ENCODE measurements at places on chromosomes 3 and 15.

GRCh38 chr15:59388670-59389069 lies 16.0 kb upstream of the MYO1E start:
- DNase-seq = no peak

DNA sequence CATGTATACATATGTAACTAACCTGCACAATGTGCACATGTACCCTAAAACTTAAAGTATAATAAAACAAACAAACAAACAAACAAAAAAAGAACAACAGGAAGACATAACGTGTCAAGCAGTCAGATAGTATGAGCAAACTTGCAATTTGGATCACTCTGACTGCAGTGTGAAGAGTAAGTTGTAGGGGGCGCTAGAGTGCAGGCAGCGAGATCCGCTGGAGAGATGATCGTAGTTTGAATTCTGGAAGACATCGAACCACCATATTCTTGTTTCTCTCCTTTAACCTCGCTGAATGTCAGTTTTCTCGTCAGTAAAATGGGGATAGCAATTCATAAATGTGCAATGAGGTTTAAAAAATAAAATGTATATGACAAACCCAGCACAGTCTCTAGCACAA lies 165.2 kb upstream of the LMCD1 start:
- DNase-seq = no peak

- DNase-seq = no peak
These were observed 241.1 kb downstream of the ZNF385D start for GRCh38 chr3:21509731-21510470.

GRCh38 chr15:36936613-36937012 lies 163.7 kb downstream of the MEIS2 start:
- no peak for DNase-seq

DNA sequence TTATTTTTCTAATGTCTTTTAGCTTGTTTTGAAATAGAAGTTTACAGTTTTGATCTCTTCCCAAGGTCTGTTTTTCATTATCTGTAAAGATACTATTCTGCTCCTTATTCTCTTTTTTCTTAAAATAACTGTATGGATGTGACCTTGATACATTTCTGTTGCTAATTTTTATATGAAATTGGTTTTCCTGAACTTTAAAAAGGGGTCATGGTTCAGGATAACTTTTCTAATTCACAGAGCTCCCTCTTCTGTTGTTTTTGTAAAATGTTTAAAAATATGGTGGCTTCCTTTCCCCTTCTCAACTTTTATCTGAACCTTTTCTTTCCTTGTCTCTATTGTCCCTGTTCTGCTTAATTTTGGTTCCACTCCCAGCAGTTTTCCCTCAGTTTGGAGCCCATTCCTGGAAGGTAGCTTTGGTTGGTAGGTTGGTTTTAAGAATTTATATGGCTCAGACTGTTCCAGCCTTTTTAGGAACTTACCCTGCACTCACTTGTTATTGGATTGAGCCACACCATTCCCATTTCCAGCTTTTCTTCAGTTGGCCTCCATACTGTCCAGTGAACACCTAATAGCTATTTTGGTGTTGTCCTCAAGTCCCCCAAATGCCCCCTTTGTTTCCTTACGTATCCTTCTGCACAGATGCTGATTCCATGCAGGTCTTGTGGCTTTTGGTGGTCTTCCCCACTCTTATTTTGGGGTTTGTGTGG lies 70.3 kb downstream of the SLMAP start:
- no peak for DNase-seq

DNA sequence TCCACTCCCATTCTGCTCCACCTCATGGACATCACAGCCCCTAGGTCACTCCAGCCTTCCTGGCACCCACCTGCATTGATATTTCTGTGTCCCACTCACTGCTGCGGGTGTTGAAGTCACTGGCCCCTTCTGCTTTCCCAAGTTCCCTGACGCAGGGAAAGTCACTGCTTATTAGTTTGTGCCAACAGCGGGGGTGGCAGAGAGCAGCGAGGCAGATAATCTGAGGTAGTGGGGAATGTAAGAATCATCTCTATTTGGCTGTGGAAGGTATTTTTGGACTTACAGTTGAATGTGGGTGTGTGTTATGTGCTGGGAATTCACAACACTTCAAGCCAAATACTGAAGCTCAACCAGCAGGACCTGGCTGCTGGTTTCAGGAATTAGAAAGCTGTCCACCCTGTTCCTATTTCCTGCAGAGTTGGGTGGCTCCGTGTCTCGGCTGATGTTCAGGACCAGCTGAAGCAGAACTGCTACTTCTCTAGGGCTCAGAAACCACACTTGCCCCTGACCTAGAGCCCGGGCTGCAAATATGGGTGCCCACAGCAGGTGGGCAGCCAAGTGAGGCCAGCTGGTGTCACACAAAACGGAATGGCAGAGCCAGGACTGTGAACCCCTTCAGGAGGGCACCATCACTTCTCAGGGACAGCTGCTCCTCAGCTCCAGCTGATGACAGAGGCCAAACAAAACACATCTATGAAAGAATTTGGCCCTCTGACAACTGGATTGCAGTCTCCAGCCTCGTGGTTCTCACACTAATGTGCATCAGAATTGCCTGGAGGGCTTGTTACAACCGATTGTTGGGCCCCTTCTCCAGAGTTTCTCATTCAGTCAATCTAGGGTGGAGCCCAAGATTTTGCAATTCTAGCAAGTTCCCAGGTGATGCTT lies 57.7 kb downstream of the SEMA5B start:
- DNase-seq = peak; percentile 2

DNA sequence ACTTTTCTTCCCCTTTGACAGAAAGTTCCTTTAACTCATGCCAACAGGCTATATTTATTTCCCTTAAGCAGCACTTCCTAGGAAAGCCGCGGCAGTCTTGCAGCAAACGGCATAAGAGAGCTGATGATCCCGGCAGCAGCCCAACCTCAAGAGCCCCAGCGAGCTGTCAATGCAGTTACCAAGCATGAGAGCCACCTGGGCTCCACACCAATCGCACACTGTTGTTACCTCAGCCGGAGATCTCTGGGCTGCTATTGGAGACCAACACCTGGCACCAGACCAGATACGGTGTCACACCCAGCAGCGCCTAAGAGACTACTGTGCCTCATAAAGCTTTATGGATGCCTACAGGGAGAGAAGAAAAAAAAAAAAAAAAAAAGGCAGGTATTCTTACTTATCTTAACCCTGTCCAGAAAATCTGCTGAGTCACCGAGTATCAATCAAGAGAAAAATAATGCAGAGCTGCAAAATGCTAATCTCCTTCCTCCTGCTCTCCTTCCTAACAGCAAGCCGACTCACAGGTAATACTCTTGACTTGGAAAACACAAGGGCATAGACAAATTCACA lies 11.7 kb downstream of the ABCC5 start:
- DNase-seq = no peak

GRCh38 chr3:57840473-57840872 lies 84.4 kb downstream of the SLMAP start:
- DNase-seq = no peak

DNA sequence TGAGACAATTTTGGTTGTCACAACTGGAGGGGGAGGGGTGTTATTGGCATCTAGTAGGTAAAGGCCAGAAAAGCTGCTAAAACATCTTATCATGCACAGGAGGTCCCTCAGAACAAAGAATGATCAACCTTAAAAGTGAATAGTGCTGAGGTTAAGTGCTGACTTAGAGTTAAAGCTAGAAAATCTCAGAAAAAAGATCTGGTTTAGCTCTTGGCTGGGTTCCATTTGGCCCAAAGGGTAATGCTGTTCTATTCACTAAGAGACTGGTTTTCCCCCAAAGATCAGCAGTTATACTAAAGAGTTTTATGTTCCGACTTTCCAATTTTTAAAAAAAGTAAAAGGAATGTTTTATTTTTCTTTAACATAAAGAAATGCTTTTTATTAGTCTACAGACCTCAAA lies 15.6 kb downstream of the DCBLD2 start:
- DNase-seq = no peak

- DNase-seq = no peak
These were observed 19.2 kb downstream of the SOX2 start for GRCh38 chr3:181730934-181731333.

- DNase-seq = no peak
These were observed 35.6 kb upstream of the SPTSSB start for GRCh38 chr3:161406594-161407555.

GRCh38 chr3:149299938-149300801 lies 33.3 kb downstream of the TM4SF18 start:
- no peak for DNase-seq

- no peak for DNase-seq
These were observed 31.5 kb upstream of the VEPH1 start for GRCh38 chr3:157534725-157535161.

- DNase-seq = no peak
These were observed 32.0 kb upstream of the CASR start for GRCh38 chr3:122151480-122151879.

GRCh38 chr3:9915254-9916141 lies 1.4 kb upstream of the IL17RC start:
- peak; percentile 61 for DNase-seq

DNA sequence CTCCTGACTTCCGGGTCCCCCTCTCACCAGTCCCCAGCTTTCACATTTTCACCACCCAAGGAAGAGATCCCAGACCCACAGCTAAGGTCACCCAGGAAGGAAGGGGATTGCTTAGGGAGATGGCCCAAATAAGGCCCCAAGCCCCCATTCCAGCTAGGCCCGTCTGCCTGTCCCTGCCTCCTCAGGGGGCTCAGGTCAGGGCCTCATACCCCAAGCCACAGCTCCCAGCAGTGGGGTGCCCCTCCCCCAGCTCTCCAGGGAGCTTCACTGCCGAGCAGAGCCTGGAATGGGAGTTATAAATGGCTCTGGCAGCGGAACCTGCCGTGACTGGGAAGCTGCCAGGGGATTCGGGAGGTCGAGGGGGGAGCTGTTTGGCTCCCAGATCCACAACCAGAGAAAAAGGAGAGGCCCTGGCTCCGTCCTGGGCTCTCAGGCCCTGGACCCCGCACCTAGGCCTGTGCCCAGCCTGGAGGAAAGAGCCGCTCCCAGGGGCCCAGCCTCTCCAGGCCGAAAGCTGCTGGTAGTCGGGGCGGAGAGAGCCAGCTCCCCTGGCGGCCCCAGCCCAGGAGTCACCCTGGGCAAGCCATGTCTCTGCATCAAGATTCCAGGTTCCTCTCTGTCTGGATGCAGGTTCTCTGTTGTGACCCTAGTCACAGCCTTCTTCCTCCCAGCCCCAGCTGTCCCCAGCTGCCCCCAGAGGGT lies 550 bp downstream of the CCDC9B start:
- DNase-seq = peak; percentile 74

DNA sequence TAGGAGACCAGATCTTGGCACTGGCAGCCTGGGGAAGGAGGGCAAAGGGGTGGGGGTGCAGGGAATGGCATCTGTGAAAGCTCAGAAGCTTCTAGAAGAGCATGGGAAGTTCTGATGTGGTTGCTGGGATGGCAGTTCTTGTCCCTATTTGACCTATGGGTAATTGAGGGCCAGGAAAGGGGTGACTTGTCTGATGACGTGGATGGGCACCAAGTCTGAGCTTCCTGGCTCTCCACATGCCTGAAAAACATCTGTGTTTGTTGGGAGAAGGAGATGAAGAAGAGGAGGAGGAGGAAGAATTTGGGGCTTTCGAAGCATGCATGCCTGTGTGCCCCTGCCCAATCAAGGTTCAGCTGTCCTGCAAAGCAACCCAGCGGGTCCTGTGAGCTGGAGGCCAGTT lies 158.8 kb downstream of the SMAD6 start:
- DNase-seq = no peak

GRCh38 chr3:58161435-58162398 lies 49.1 kb downstream of the DNASE1L3 start:
- no peak for DNase-seq

- no peak for DNase-seq
These were observed 120.3 kb downstream of the LRRK1 start for GRCh38 chr15:101039461-101039860.

DNA sequence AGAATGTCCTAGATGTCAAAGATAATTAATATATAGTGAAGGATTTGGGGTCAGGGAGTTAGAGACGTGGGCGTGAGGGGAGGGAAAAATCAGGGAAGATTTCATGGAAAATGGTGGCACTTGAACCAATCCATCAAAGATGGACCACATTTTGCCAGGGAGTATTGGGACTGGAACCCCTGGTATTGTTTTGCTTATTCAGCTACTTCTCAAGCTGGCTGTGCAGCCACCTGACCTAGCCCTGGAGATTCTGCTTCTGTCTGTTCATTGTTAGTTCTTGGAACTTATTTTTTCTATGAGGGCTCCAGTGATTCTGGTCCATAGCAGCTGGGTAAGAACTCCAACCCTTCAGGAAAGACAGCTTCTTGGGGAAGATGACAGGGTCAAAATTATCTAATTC lies 3.3 kb upstream of the THRB start:
- no peak for DNase-seq

DNA sequence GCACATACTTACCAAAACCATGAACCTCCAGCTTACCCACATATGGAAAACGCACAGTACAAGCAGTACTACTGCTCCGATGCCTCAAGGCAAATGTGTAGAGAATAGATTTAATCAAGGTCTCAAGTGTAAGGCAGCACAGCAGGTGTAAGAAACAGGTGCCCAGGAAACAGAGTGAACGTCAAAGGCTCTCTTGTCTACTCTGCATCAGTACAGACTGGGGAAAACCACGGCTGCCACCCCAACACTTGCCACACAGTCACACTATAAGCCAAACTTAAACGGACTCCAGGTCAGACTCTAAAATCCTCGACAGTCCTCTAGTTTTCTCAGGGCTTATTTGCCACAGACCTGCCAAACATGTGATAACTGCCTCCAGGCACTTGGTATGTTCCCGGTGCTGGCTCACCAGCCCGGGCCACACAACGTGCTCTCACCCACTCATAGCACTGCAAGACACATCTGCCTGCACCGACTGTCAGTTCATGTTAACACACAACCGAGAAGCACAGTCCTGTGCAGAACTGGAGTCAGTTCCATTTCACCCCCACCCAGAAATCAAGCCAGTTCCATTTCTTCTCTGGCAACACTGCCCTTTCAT lies 30.6 kb downstream of the ABCC5 start:
- no peak for DNase-seq

DNA sequence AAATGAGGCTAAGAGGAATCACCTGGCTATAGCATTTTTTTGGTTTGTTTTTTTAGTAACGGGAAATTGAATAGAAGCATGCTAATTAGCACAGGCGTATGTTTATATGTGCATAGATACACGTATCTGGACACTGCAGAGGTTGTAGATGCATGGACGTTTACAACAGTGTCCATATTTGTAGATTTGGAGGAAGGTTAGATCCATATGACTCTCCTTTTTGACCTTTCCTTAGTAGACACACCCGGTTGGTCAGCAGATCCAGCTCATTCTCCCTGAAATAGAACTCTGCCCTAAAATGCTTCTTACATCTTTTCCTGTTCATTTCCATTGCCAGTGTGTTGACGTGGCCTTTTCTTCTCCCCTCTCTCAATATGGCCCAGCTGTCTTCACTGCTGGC lies 60.1 kb downstream of the SLCO3A1 start:
- DNase-seq = no peak

DNA sequence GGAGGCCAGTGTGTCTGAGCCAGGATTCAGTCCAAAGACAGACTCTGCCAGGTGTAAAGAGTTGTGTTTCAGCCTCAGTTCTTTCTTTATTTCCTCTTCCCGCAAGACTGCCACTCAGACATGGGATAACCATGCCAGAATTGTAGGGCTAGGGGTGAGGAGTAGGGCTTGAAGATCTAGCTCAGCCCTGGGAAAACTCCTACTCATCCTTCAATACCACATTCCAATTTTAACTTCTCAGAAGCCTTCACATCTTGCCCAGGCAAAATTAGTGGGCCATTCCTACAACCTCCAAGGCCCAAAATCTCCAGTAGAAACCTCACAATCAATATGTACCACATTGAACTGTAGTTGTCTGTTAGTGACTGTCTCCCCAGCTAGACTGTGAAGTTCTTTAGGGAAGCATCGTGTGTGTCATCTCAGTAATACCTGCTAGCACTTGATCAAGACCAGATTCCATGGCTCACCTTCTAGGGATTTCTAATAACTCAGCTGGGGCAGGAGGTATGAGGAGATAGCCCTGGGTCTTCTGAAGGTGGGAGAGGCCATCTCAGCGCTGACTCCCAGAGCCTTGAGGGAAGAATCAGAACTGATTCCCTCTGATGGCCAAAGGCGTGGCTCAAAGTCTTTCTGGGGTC lies 19.7 kb downstream of the HRH1 start:
- no peak for DNase-seq
